Activated naive CD8-positive, alpha-beta T cell treated with anti-CD3 and anti-CD28 coated beads for 36 hours (primary cell): ENCODE measurements at places on chromosomes 2 and 18. TPM values are rescaled to one million over a fixed set of nuclear protein-coding genes. Genes with fewer than 3 reads are reported as not detected.
A peak's percentile ranks its signal among the peaks of the same experiment; 100 is the strongest.

Gene D2HGDH
- 26.9 TPM for total RNA-seq

Gene AOX1
- not detected for total RNA-seq

Gene CAPN14
- total RNA-seq, result 0.49 TPM

Gene ZNF407
- 10.3 TPM for total RNA-seq

DNA sequence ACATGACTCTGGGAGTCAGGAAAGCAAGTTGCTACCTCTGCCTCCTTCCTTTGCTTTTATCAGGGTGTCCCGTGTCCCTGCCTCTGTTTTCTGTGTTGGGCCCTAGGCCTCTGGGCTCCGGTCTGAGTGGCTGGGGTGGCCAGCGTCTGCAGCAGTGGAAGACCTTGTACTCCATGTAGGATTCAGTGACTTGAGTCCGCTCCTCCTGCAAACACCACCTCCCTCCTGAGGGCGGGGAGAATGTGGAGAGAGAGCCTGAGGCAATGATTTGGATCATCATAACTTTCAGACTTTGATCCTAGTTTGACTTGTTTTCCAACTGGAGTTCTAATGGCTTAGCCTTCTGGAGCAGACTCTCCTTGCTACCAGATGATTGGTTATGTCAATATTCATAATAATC, 30.8 kb downstream of the ATP6V1C2 start:
- no peak for DNase-seq

DNA sequence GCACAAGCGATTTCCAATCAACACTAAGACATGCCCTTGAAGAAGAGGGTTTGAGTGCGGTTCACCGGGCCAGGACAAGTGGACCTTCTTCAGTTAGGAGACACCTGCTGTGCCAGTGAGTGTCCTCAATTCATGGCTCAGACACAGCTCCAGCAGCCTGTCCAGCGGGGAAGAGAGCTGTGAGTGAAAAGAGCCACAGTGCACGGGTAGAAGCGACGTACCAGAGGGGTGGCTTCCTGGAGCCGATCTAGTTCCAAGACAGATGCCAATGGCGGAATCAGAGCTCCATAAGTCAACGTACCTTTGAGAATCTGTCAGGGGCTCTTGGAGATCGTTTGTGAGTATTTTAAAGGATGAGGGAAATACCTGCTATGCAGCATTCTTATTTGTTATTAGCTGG, 119.9 kb upstream of the SALL3 start:
- DNase-seq, result no peak

GRCh38 chr2:30706534-30707303, 100.5 kb downstream of the CAPN13 start:
- peak; percentile 72 for DNase-seq

DNA sequence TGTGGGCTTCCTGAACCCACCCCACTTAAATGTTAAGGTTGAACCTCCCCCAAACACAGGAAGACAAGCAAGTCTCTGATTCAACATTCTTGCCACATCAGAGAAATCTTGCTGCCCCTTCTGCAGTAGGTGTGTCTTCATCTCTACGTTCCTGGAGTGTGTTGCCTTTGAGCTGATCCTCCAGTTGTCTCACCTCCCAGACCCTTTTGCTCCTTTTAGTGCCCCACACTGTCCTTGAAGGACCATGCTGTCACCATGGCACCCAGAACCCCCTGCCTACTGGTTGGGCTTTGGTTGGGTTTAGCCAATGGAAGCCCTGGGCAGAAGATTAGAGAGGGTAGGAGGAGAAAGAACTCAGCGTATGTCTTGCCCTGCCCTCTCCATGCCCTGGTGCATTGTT, 10.7 kb downstream of the CAB39 start:
- DNase-seq, result peak; percentile 39

DNA sequence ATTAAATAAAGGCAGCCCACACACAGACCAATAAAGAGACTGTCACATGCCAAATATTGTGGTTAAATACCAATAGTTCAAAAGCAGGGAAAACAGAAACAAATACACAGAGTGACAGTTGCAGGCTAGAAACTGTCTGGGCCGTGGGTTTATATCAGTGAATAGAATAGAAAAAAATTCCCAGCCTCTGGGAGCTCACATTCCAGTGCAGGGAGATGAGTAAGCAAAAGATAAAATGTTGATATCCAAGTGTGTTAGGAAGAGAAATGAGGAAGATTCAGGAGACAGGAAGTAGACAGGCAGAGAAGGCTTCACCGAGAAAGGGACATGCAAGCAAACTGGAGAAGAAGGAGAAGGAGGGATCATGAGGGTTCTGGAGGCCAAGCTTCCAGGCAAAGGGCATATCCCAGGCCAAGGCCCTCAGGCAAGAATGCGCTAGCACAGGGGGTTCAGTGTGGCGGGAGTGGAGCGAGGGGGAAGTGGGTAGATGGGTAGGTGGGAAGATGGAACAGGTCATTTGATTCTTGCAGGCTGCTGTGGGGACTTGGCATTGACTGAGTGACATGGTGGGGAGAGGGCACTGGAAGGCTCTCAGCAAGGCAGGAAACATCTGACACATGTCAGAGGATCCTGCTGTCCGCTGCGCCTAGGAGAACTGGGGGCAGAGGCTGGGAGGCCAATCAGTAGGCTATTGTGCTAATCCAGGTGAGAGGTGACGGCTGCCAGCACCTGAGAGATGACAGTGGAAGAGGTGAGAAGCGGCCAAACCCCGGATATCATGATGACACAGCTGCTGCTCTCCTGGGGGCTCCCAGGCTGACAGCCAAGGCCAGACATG, 89.2 kb downstream of the ZBTB7C start:
- DNase-seq, result no peak

- no peak for DNase-seq
These were observed 8.0 kb upstream of the CYB5A start for GRCh38 chr18:74299746-74300145.

- no peak for DNase-seq
These were observed 25.8 kb upstream of the IGFBP5 start for GRCh38 chr2:216721141-216721540.

- no peak for DNase-seq
These were observed 70.4 kb downstream of the IL1R2 start for GRCh38 chr2:102061962-102062795.

DNA sequence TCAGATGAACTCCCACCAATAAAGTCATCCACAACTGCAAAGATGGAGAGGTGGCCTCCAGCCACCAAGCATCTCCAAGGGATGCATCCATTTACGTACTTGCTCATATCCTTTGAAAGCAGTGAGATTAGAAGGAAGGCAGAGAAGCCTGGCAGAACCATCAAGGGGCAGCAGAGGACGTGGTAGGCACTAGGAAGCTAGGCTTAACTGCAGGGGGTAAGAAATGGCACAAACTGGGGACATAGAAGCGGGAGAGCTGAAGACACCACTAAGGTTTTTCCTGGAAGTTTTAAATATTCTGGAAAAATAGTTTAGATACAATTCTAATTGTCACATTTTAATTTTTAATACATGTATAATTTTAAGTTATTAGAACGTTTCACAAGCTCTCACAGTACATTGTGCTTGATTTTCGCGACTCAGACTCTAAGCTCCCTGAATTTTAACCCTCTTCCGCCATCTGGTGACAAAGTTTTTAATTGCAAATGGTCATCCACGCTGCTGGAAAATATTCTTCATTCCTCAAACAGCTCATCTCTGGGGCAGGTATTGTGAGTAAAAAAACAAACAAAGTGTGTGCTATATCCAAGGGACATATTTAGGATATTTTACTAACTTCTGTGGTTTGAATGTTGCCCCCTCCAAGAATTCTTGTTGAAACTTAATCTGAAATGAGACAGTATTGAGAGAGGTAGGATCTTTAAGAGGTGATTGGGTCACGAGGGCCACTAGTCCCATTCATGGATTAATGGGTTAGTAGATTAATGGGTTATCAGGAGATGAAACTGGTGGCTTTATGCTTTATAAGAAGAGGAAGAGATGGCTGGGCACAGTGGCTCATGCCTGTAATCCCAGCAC, 1.6 kb upstream of the PSTPIP2 start:
- peak; percentile 54 for DNase-seq
